ENCODE measurements at places on chromosomes 5 and 9. TPM values are rescaled to one million over a fixed set of nuclear protein-coding genes. Genes with fewer than 3 reads are reported as not detected.

DNA sequence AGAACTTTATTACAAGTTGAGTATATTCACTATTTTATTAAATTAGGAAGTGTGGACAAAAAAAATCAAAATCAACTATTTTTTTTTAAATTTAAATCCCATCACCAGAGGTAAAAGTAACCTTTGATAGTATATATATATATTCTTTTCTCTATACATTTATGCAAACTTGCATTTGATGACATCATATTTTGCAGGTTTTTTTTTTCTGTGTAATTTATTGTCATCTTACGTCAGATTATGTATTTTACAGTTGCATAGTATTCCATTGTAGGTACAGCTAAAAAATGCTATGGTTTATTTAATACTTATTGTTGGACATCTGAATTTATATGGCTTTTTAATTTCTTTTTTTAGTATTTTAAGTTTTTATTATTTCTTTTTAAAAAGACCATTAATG, 25.5 kb downstream of the APC start:
- H3K27me3 ChIP-seq = no peaks in the 10 kb centered on the region
- no peaks in the 10 kb centered on the region for H3K4me1 ChIP-seq
- no peak overlapping the region for H3K27ac ChIP-seq
- no peak overlapping the region for H3K4me3 ChIP-seq

DNA sequence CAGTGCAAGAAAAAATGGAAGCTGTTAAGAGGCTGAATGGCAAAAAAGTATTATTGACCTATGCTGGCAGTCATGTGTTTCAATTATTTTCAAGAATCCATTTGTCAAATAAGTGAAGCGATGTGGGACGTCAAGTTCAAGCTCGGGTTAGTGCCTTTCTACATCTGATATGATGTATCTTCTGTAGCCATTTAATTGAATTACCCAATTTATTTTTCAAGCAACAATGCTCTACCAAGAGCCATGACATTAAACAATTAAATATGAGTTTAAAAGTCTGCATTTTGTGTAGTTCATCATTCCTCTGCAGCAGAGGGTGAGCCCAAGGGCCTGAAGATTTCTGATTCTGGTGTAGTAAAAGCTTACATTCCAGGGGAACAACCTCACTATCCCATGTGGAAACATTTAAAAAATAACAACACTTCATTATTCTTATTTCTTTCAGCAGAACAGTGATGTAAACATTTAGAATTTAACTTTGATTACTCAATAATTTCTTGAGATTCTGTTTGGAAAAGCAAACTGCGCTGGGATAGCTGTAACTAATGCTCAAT, 619.7 kb upstream of the ARRDC3 start:
- DNase-seq = no peak
- H3K27me3 ChIP-seq = no peaks in the 10 kb centered on the region
- H3K4me1 ChIP-seq = no peaks in the 10 kb centered on the region
- H3K27ac ChIP-seq = no peak overlapping the region
- H3K4me3 ChIP-seq = no peak overlapping the region

- peak overlapping the region; percentile 92 for H3K4me3 ChIP-seq
Measured at GRCh38 chr5:52801329-52801728, 13.6 kb downstream of the ITGA1 start.

DNA sequence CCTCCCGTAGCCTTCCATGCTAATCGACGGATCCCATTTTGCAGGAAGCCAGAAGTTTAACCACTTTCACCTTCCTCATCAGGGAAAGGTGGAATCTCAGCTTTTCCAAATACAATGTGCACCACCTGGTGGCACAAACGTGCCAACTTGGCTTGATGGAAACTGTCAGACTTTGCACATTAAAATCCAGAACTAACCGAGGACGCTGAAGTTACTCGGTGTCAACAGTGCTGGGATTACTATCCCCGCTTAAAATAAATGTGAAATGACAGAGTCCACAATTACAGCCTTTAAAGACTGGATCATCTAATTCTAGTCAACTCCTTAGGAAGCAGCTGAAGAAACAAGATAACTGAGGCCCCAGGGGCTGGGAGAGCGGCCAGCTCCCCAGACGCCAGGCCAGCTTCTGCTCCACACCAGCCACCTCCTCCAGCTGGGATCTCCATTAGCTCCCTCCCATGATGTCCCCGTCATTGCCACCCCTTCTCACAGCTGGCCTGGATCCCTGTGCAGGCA, 50.1 kb upstream of the RETREG1 start:
- H3K27ac ChIP-seq = no peak overlapping the region
- no peak for DNase-seq
- H3K27me3 ChIP-seq = no peaks in the 10 kb centered on the region
- H3K4me1 ChIP-seq = no peaks in the 10 kb centered on the region
- peaks cover 77% of the 10 kb centered on the region for H3K36me3 ChIP-seq
- H3K4me3 ChIP-seq = no peak overlapping the region

- no peak overlapping the region for H3K27ac ChIP-seq
- H3K4me3 ChIP-seq = peak overlapping the region; percentile 54
- H3K27me3 ChIP-seq = no peaks in the 10 kb centered on the region
Measured at GRCh38 chr9:76592091-76592973, 133.3 kb downstream of the GCNT1 start.

GRCh38 chr9:124766815-124767554, 4.1 kb downstream of the NR6A1 start:
- no peak overlapping the region for H3K27ac ChIP-seq
- H3K36me3 ChIP-seq = no peaks in the 10 kb centered on the region
- H3K4me1 ChIP-seq = peaks cover 6% of the 10 kb centered on the region
- no peaks in the 10 kb centered on the region for H3K27me3 ChIP-seq
- no peak for DNase-seq

DNA sequence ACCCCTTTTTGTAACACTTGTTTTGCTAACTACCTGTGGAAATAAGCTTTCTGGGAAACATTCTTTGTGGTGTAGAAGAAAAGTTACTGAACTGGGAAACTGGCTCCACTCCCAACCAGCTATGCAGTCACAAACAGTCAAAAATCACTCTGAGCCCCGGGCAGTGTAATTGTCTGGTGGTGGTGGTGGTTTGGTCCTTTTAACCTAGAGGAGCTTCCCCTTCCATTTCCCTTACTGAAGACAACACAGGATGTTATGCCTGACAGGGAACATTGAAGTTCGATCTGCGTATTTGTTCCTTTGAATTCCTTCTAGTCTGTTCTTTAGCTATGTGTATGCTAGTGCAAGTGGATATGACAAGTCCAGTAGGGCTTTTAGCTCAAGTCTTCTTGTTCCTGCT, 56.8 kb upstream of the TBCA start:
- peaks cover 2% of the 10 kb centered on the region for H3K27me3 ChIP-seq
- DNase-seq = no peak

DNA sequence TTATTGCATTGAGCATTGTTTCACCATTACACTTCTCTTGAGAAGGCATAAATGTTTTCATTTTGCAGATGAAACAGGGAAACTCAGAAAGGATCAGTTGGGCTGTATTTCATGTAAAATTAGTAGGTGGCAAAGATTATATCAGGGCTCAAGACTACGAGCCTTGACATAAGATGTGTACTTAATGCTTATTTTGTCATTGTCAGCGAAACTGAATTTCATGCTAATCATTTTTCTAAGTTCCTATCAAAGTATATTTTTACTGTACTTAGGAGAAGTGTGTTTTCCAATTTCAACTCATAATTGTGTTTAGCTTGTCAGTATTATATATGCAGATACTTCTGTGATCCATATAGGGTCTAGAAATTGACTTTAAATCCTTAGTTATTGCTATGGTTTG, 123.8 kb downstream of the FBXL7 start:
- H3K4me3 ChIP-seq = no peak overlapping the region
- no peak for DNase-seq
- no peak overlapping the region for H3K27ac ChIP-seq
- no peaks in the 10 kb centered on the region for H3K27me3 ChIP-seq
- H3K36me3 ChIP-seq = no peaks in the 10 kb centered on the region

GRCh38 chr9:34501889-34502425, 20.8 kb downstream of the ENHO start:
- no peaks in the 10 kb centered on the region for H3K4me1 ChIP-seq
- no peak overlapping the region for H3K4me3 ChIP-seq
- H3K27me3 ChIP-seq = no peaks in the 10 kb centered on the region
- peak; percentile 54 for DNase-seq

DNA sequence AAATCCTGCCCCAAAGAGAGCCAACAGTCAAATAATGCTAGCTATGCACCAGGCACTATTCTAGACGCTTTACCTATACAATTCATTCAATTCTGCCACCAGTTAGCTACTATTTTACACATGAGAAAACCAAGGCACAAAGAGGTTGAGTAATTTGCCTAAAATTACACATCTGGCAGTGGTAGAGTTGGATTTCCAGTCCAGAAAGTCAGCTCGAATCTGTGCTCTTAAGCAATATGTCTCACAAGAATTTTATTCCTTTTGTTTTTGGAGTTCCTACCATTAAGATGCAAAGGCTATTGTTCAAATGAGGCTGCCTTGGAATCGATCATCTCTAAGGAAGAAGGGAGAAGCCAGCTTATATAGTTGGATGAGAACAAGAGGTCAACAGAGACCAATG, 256.9 kb upstream of the RASA1 start:
- no peaks in the 10 kb centered on the region for H3K4me1 ChIP-seq
- no peak overlapping the region for H3K27ac ChIP-seq
- no peak overlapping the region for H3K4me3 ChIP-seq

GRCh38 chr5:159316519-159317383, 13.5 kb downstream of the IL12B start:
- no peak overlapping the region for H3K27ac ChIP-seq
- H3K4me1 ChIP-seq = no peaks in the 10 kb centered on the region
- H3K4me3 ChIP-seq = no peak overlapping the region
- H3K27me3 ChIP-seq = no peaks in the 10 kb centered on the region
- no peaks in the 10 kb centered on the region for H3K36me3 ChIP-seq

DNA sequence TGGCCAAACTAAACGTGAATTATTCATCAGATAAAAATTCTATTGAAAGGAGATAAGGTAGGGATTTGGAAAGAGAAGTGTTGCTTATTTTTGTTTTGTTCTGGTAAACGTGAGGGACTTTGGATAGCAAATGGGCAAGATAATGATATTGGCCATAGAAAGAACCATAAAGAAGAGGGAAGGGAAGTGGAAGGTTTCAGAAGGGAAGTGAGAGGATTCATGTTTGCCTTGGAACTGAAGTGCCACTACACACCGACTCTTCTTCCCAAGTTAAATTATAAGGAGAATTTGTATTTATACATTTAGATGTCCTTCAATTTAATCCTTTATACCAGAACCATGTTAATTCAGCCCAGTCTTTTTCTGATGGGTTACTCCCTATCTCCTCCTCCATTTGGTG, 42.1 kb upstream of the TAF11L2 start:
- no peak overlapping the region for H3K4me3 ChIP-seq
- no peaks in the 10 kb centered on the region for H3K27me3 ChIP-seq
- H3K27ac ChIP-seq = no peak overlapping the region
- DNase-seq = no peak

DNA sequence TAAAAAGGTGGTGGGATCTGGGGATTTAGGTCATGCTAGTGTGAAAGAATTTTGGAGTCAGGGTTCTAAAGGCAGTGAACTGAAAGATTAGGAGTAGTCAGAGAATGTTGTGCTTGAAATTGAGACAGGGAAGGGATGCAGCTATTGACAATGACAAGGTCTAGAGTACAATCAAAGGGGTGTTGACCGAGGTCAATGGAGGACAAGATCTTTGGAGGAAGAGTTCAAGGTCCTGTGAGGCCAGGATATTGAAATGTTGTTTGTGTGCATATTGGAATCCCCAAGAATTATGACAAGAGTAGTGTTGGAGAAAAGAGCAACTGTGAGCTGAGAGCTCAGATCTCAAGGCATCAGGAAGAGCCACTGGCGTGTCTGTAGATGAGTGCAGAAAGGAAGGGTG, 116.9 kb downstream of the RASGRF2 start:
- DNase-seq = no peak
- H3K36me3 ChIP-seq = peaks cover 7% of the 10 kb centered on the region
- no peaks in the 10 kb centered on the region for H3K27me3 ChIP-seq
- H3K27ac ChIP-seq = no peak overlapping the region
- no peak overlapping the region for H3K4me3 ChIP-seq
- no peaks in the 10 kb centered on the region for H3K4me1 ChIP-seq

DNA sequence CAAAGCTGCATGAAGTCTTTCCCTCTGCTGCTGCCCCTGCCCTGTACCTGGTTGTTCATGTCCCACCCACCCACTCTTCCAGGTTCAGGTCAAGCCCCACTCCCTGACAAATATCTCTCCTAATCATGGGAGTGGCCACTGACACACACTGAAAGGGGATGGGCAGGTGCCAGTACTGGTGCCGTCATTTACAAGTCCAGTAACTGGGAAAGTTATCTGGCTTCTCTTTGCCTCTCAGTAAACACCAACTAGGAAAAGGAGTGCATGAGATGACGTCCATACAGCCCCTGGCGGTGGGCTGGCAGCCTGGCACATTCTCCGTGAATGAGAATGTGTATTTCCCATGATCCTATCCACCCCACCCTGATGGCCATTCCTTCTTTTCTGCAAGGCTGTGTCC, 225.2 kb downstream of the FSTL4 start:
- DNase-seq = peak; percentile 7
- no peak overlapping the region for H3K4me3 ChIP-seq
- no peak overlapping the region for H3K27ac ChIP-seq
- peaks cover 5% of the 10 kb centered on the region for H3K4me1 ChIP-seq
- H3K27me3 ChIP-seq = no peaks in the 10 kb centered on the region

GRCh38 chr5:145562931-145563330, 272.2 kb downstream of the PRELID2 start:
- no peaks in the 10 kb centered on the region for H3K36me3 ChIP-seq
- H3K27me3 ChIP-seq = no peaks in the 10 kb centered on the region
- no peak for DNase-seq
- H3K27ac ChIP-seq = no peak overlapping the region
- peaks cover 3% of the 10 kb centered on the region for H3K4me1 ChIP-seq
- H3K4me3 ChIP-seq = no peak overlapping the region

DNA sequence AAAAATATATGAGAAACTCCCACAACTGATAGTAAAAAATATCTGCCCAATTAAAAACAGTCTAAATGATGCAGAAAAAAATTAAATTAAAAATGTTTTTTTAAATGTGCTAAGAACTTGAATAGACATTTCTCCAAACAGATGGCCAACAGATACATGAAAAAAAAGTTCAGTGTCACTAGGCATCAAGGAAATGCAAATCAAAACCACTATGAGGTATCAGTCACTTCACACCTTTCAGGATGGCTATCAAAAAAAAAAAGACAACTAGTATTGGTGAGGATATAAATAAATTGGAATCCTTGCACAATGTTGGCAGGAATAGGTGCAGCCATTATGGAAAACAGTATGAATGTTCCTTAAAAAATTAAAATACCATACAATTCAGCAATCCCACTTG, 16.6 kb downstream of the ZNF131 start:
- H3K4me1 ChIP-seq = no peaks in the 10 kb centered on the region
- H3K27me3 ChIP-seq = no peaks in the 10 kb centered on the region
- H3K4me3 ChIP-seq = no peak overlapping the region
- DNase-seq = no peak
- no peak overlapping the region for H3K27ac ChIP-seq
- H3K36me3 ChIP-seq = peaks cover 45% of the 10 kb centered on the region

CCDC112 gene
- 13.0 TPM for total RNA-seq

TAF11L5 gene
- total RNA-seq = not detected

DAB2IP gene
- 22.0 TPM for total RNA-seq

NUTM2G gene
- 0.57 TPM for total RNA-seq

CATSPER3 gene
- total RNA-seq = 0.50 TPM

ADAMTS19 gene
- 20.3 TPM for total RNA-seq

CYSTM1 gene
- total RNA-seq = 20.6 TPM

Measured in H9 (cell line).